ENCODE measurements at places on chromosomes 4 and X. TPM values are rescaled to one million over a fixed set of nuclear protein-coding genes. Genes with fewer than 3 reads are reported as not detected.
A peak's percentile ranks its signal among the peaks of the same experiment; 100 is the strongest.

DNA sequence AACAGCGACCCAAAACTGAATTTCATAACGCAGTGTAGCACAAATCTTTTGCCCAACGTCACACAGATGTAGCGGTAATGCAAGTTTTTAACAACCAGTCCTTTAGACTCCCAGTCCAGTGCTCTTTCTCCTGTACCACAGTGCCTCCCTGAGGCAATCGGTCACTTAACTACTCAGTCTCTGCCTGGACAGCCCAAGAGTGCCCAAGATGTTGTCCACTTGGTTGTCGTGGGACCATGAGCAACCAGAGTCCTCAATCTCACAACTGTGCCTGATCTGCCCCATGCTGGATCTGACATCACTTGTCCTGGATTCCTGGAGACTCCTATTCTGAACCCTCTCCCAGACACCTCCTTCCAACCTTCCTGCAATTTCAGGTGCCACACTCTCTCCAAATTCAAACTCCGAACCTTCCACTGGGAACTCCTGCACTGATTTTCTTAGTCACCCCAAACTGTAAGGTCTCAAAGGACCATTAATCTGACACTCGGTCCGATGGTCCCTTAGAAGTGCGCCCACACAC is 702 bp downstream of the MMGT1 start:
- no peak for DNase-seq

CCNB3 gene
- total RNA-seq, result 0.20 TPM

PHOX2B gene
- not detected for total RNA-seq

PARM1 gene
- 0.04 TPM for total RNA-seq

DNA sequence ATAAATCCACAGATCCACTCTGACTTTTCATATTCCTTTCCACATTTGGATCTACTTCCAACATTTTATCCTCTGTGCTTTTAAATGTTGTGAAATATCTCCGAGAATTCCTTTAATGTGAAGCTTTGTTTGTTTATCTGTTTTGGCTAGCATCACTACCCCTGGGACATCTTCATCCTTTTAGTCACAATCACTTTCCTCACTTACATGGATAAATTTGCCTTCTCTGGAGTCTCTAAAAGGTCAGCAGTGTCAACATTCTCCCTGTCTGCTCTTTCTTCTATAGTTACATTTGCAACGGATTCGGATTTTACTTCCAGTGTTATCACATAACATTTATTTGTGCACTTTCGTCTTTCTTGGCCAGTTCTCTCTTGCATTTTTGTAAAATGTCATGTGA is 34.2 kb upstream of the LRAT start:
- DNase-seq, result no peak

TSPAN6 gene
- total RNA-seq, result 43.8 TPM

FGFRL1 gene
- total RNA-seq, result 16.4 TPM

SMIM31 gene
- total RNA-seq, result not detected

DNA sequence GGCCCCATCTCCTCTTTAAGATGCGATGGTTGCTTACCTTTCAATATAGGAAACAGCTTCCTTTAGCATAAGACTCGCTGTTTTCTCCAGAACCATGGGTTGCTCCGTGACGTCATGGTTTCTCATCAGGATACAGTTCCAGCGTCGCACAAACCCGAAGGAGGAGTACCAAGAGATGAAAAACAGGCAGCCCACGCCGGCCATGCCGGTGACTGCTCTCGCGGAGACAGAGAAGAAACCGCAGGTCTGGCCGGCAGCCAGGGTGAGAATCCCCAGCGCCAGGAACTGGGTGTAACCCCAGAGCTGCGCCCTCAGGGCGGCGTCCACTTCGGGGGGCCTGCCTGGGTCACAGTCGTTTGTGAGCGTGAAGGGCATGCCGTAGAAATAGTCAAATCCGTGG is 11.4 kb downstream of the ARSD start:
- DNase-seq, result no peak

TLR10 gene
- not detected for total RNA-seq

DNA sequence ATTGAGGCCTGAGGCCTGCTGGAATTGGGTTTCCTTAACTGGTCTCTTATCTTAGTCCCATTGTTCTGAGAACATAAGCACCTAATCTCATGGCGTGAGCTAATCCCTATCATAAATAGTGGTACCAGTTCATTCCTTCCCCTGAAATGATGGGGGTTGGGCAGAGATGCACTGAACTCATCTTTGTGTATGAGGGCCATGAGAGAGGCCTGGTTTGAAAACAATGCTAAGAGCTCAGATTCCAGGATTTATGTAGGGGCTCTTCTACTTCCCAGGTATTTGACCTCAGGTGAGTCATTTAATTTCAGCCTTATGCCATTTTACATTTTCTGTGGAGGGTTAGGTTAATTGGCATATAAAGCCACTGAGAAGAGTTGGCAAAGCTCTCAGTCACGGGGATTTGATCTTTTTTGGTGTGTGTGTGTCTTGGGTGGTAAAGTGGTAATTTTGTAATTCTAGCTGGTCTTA is 4.4 kb downstream of the RBM3 start:
- DNase-seq, result no peak

DNA sequence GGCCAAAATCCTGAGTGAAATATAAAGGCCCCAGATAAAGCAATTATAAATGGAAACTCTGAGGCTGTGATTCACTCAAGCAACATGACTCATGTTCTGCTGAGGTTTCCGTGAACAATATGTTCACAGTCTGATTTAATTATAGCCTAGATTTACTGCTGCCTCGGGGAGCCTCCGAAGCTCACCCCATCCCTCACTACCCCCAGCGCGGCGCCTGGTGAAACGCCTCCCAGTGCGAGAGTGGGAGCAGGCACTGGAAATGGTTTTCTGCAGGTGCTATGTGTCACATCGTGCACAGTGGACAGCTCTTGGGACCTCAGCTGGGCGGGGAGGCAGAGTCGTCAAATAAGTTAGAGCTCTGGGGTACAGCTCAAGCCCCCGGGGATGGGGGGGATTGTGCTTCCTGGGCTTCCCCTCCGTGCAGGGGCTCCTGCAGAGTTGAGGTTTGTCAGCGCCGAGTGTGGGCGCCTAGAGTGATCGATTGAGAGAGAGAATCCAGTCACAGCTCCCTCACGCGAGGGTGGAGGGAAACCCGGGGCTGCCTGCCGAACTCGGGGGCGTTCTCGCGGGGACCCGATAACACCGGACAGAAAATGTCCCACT is 110.6 kb downstream of the PHKA2 start:
- no peak for DNase-seq

DNA sequence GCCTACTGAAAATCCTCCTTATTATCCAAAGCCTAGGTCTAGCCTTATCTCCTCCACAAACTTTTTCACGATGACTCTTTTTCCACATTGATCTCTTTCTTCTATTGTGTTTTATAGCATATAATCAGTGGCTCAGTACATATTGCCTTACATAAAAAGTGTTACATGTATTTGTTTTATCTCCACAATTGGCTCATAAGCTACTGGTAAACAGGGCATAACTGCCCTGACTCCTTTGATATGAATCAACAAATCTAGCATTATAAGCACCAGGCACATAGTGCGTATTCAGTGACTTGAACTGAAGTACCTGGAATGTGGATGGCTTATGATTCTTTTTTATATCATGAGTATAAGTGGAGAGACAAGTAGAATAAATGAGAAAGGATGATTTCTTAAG is 206.8 kb downstream of the TEX13A start:
- DNase-seq, result no peak

- DNase-seq, result peak; percentile 48
These were observed 8.8 kb upstream of the MGST2 start for GRCh38 chr4:139656614-139657486.

PRPS1 gene
- total RNA-seq, result 39.0 TPM

- no peak for DNase-seq
These were observed 167.2 kb downstream of the CEP135 start for GRCh38 chr4:56115898-56116297.

DNA sequence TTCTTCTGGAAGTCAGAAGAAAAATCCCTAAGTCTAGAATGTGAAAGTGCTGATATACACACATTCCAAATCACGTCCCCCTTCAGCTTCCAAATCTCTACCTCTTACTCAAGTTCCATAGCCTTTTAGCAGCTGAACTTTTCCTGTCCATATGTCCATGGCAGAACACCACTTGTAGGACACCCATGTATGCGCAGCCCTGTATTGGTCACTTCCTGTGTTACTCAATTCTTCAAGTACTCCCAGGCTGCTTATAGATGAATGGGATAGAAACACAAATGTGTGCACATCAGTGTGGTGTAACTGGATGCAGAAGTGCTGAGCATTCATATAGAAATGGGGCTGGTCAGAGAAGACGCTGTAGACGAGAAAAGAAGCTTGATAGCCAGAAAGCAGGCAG is 18.8 kb downstream of the SRPX2 start:
- DNase-seq, result no peak

GRCh38 chr4:12359420-12359819 is 930.7 kb upstream of the HS3ST1 start:
- no peak for DNase-seq

- no peak for DNase-seq
These were observed 5.0 kb upstream of the FBXW7 start for GRCh38 chr4:152540941-152541340.

NPY2R gene
- total RNA-seq, result not detected

DCAF4L1 gene
- total RNA-seq, result 0.18 TPM

PPEF2 gene
- total RNA-seq, result not detected

BTC gene
- total RNA-seq, result 0.07 TPM

DNA sequence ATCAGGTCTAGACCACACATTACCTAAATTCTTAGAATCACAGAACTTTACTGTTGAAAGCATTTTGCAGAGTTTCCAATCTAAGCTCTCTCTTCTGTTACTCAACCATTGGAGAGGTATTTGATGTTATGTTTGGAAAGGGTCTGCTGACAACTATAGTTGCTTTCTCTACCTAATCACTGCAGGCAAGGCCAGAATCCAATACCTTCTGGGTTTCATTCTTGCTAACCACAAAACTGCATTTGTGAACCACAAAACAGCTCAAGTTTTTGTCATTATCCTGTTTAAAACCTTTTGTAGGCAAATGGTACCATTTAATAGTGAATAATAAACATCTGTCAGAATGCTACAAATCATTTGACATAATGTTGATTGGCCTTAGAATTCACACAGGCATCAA is 380.1 kb downstream of the GASK1B start:
- no peak for DNase-seq

GRCh38 chrX:45261005-45261404 is 60.3 kb upstream of the DIPK2B start:
- DNase-seq, result no peak

DNA sequence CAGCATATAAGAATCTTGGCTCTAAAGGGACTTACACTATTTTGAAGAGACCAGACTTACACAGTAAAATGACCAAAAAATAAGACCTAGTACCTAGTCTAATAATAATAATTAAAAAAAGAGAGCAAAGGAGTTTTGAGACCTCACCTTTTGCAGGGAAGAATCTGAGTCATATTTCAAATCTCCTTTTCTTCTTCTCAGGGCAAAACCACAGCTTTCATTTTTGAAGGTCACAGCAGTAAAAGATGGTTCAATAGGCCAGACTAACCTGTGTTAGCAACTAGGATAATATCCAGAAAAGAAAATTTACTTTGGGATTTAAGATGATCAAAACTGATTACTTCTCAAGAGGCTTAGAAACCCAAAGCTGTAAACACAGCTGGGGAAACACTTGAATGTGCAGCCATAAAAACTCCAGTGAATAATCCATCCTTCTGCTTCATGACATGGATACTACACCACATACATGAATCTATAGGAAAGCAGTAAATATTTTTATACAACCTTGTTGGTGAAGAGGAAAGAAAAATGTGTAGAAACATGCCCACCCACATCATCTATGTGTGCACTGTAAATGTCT is 25.9 kb upstream of the LNX1 start:
- DNase-seq, result no peak

ADH4 gene
- total RNA-seq, result not detected

PNMA3 gene
- total RNA-seq, result under 0.01 TPM

TEC gene
- total RNA-seq, result 0.81 TPM

GRCh38 chrX:6149060-6149872 is 79.4 kb downstream of the NLGN4X start:
- no peak for DNase-seq

MAGEB17 gene
- total RNA-seq, result not detected

DNA sequence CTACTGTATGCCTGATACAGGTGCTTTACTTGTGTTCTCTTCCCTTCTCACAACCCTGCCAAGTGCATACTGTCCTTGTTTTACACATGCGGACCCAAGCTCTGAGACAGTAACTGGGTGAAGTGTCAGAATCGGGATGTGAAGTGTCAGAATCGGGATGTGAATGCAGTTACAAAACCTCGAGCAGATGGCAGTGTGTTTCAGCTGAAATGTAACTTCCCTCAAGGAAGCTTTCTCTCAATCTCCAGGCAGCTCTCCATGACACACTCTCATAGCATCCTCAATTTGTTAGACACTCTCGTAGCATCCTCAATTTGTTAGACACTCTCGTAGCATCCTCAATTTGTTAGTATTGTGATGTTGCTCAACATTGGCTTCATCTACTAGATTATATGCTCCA is 1.1 kb upstream of the HPSE start:
- no peak for DNase-seq

CT45A5 gene
- not detected for total RNA-seq

All from pulmonary artery endothelial cell (primary cell).